Mucosa of gallbladder (tissue), 1 donor: ENCODE measurements at places on chromosomes 13 and 19.

- DNase-seq, result no peak
Measured at GRCh38 chr13:113573065-113573464, 11.5 kb upstream of the TFDP1 start.

DNA sequence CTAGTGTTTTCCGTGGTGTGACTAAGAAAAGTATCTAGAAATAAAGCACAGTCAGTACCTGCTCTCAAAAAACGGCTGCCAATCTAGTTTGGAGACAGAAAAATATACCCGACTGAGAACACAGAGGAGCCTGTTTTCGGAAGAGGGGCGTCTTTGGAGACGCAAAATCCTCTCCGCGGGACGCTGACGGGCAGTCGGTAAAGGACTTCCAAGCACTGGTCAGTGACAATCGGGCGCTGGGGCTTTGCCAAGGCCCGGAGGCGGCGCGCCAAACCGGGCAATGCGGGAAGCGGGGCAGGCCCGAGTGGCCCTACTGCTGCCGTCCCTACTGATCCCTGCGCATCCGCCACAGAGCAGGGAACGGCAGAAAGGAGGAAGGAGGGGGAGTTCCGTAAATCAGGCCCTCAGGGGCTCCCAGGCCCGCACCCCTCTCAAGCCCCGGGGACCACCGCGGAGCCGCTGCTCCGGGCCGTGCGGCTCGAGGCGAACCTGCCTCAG, 588 bp upstream of the DPY19L3 start:
- peak; percentile 59 for DNase-seq

GRCh38 chr19:13691569-13692435, 72.5 kb upstream of the MRI1 start:
- no peak for DNase-seq

DNA sequence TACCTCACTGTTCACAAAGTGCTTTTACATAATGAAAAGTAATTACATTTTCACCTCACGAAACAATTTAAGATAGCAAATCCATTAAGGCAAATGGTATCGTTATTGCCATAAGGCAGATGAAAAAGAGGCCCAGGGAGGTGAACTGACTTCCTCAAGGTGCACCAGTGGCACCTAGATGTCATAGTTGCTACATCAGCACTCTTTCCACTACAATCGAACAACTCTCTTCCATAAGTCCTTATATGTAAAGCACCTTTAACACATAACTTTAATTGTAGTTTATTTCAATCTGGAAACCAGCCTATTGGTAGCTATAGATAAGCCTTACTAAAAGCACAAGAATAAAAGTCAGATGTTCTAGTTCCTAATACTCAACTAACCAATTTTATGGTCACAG, 35.1 kb downstream of the XPO4 start:
- no peak for DNase-seq

- no peak for DNase-seq
Measured at GRCh38 chr19:58095328-58095727, 2.7 kb downstream of the ZSCAN18 start.

DNA sequence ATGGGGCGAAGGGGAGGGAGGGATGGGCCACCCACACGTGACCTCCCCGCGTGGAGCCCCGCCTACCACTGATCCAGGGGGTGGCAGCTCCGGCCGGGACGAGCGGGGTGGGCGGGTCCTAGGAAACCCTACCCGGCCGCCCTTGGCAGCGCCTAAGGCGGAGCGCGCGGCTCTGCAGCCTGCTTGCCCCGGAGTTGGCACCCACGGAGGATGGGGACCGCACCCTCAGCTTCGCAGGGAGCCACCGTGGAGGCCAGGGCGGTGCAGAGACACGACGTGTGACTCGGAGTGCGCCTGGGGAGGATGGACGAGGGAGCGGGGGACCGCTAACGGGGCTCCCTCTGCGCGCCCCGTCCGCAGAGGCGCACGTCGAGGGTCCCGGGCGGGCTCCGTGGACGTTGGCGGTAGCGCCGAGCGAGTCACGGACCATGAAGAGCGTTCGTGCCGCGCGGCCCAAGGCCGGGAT, at the start of gene RGS9BP:
TSS of gene RGS9BP (plus strand) at position 129 of the 466 bp plus-strand sequence. CDS start 416 bp downstream, outside the sequence.
- DNase-seq, result peak; percentile 60
